ENCODE measurements at places on chromosomes 4 and X.
A peak's percentile ranks its signal among the peaks of the same experiment; 100 is the strongest.

DNA sequence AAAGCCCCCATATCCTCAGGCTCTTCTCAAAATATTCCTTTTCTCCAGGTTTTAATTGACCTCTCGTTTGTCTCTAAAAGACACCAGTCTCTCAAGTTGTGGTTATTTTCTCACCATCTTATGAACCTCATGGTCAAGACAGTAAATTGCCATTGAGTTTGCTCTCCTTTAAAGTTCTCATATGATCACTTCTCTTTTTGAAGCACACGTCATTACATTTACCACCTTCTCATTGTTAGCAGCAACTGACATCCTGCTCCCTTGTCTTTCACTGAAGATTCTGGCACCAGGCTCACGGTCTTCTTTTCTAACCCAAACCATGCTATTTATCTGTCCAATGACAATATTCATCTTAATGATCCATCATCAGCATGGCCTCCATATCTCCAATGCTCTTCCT is 324.2 kb downstream of the TMA16 start:
- DNase-seq: no peak

DNA sequence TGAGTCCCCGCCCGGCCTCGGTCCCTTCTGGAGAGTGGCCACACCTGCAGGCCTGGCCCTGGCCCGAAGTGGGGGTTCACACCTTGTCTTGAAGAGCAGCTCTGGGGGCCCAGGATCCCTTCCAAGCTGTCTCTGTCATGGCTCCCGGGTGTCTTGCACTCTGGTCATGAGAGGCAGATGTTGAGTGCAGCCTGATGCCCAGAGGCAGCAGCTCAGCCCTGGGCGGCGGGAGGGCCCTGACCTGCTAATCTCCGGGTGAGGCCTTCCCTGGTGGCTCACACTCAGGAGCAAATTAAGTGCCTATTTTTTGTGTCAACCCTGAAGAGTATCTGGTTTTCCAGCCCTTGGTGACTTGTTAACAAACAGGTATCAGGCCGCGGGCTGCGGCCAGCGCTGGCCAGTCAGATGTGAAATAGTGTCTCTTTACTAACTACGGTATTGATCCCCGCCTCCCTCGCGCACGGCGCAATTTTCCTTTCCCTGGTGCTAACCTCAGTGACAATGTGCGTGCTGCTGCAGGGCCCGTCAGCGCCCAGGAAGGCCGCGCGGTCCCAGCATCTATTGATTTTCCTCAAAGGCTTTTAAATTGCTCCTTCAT is 24.2 kb downstream of the NKX1-1 start:
- DNase-seq: no peak

- DNase-seq: no peak
These were observed 293.2 kb downstream of the FBXO8 start for GRCh38 chr4:173990126-173990868.

DNA sequence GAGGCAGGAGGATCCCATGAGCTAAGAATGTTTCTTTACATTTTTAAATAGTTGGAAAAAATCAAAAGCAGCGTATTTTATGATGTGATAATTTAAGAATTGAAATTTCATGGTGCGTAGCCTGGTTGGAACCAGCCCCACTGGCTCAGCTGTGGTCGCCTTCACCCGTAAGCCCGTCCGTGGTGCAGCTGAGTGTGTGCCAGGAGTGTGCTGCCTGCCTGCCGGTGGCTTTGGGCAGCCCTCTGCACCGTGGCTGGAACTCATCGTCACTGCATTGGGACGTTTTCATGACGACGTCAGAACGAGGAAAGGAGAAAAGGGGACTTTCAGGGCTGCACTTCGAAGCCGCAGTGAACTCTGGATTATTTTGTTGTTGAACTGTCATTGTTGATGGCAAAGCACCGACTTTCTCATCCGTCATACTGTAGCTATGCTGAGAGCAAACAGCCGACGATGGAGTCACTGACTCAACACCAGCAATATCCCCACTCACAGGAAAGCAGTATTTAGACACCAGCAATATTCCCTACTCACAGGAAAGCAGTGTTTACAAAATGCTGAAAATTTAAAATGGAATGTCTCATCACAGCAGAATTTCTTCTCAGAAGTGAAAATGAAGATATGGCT is 35.1 kb downstream of the PCGF3 start:
- no peak for DNase-seq

GRCh38 chrX:56503941-56504673 is 59.3 kb upstream of the UBQLN2 start:
- peak; percentile 53 for DNase-seq

DNA sequence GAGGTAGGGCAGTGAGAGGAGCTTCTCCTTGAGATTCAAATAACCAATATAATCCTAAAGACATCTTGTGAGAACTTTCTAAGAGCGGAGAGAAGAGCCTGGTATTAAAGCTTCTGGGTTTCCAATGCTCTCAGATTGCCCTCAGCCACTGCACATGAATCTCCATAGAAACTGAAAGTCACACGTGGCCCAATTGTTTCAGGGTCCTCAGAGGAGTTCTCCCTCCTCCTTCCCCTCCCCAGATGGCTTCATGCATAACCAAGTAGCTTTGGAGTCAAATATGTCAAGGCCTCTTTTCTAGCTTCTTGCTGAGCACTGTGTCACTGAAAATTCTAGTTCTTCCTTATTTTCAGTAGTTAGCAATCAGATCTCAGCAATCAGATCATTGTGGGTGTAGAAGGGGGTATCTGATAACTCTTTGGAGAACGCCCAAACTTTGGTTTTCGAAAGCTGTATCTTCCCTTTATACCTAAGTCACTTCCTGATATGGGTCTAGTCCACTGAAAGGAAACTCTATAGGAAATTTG is 2.2 kb downstream of the BTK start:
- DNase-seq: no peak

- no peak for DNase-seq
These were observed 4.3 kb downstream of the PNCK start for GRCh38 chrX:153669174-153669890.

- DNase-seq: no peak
These were observed 84.2 kb downstream of the CNOT6L start for GRCh38 chr4:77734928-77735327.

GRCh38 chr4:14084598-14084997 is 457.1 kb upstream of the BOD1L1 start:
- DNase-seq: no peak

- peak; percentile 87 for DNase-seq
These were observed 420.8 kb upstream of the DIPK2B start for GRCh38 chrX:45621376-45622041.

GRCh38 chr4:24169956-24170355 is 280.1 kb upstream of the PPARGC1A start:
- DNase-seq: no peak

- DNase-seq: no peak
These were observed 24.5 kb downstream of the ELF4 start for GRCh38 chrX:130085551-130086446.

DNA sequence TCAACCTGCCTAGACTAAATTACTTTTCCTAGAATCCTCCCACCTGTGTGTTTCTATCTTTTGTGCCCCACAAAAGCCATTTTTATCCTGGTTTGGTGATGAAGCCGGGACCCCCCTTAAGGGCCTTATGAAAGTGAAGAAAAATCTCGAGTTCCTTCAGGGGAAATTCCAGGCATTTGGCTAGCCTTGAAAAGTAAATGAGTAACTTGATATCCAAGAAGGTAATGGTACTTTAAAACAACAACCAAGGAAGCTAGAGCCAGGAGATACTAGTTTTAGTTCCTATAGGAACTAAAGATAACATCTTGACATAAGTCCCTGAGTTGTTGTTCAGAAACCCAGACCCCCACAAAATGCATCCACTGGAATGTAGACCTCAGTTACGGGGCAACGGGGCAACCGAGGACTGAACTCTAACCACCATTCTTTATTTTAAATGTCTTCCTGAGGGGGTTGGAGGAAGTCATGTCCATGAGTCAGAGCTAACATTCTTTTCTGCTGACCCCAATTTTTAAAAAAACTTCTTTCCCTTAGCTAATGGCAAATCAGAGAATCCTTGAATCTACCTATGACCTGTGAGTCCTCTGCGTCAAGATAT is 73.9 kb downstream of the VCX3A start:
- DNase-seq: no peak

DNA sequence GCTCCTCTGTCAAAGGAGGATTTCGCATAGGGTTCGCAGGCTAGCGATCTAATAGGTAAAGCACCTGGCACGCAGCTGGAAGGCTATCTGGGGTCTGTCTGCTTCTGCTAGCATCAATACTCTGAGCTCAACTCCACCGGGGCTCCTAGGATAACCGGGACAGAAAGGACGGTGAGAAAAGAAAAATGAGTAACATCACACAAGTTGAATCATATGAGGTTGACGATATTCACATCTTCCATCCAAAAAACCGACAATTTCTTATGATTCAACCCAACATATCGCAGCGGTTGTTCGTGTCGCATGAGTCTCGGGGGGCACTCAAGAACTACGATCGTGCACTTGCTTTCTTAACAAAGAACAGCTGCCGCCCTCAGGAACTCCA is 1.8 kb downstream of the PROM1 start:
- no peak for DNase-seq

GRCh38 chr4:148030193-148030873 is 298.4 kb downstream of the ARHGAP10 start:
- no peak for DNase-seq

DNA sequence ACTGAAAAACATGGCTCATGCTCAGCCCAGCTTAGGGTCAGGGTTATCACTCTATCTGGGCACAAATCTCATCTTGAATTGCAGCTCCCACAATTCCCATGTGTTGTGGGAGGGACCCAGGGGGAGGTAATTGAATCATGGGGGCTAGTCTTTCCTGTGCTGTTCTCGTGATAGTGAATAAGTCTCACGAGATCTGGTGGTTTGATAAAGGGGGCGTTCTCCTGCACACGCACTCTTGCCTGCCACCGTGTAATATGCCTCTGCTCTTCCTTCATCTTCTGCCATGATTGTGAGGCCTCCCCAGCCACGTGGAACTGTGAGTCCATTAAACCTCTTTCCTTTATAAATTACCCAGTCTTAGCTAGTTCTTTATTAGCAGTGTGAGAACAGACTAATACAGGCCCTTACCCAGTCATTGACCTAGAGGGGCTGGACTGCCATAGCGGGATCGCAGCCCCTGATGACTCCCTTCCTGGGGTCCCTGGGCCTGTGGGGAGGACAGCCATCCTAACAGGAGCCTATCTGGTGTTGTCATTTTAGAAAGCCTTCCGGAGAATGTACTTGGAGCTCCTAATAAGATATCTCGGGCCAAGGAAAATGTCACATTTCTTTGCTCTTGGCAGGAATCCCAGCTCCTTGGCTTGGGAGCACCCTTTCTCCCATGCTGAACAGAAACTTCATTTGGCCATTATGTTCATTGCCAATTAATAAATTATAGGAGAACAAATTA is 112.6 kb downstream of the PHKA2 start:
- no peak for DNase-seq

- no peak for DNase-seq
These were observed 2.4 kb upstream of the MBTPS2 start for GRCh38 chrX:21837056-21837455.

DNA sequence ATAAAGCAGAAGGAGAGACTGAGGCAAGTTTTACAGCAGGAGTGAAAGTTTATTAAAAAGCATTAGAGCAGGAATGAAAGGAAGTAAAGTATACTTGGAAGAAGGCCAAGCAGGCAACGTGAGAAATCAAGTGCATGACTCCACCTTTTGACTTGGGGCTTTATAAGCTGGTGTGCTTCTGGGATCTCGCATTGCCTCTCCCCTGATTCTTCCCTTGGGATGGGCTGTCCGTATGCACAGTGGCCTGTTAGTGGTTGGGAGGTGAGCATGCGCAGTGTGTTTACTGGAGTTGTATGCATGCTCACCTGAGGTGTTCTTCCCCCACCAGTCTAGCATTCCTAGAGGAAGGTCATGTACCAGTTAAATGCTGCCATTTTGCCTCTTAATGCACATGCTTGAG is 29.1 kb upstream of the C1QTNF7 start:
- DNase-seq: peak; percentile 90

- DNase-seq: peak; percentile 56
These were observed at the start of gene TMPRSS11F for GRCh38 chr4:68129793-68130192. TMPRSS11F (minus strand) TSS chr4:68129869; CDS start chr4:68129820, 49 bp downstream.

GRCh38 chr4:54657551-54658251 is at the start of gene KIT:
KIT (plus strand) TSS chr4:54657957; CDS start chr4:54658015, 58 bp downstream.
- no peak for DNase-seq

DNA sequence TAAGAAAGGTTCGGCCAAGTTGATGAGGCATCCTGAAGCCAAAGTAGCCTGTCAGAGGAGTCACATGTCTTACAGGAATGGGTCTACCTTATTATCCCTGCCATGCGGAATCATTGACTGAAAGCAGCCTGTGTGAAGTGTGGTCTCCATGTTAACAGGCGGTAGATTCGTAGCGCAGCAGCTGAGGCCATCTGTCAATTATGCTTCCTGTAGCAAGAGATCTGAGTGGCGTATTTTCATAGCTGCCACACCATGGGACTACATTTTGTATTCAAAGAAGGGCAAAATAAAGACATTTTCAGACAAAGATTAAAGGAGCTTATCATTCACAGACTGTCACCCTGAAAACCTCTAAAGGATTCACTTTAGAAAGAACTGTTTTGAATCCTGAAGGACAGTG is 11.2 kb upstream of the MED14 start:
- DNase-seq: no peak

GRCh38 chr4:121943941-121944340 is 7.9 kb downstream of the TRPC3 start:
- no peak for DNase-seq

- DNase-seq: no peak
These were observed 252.4 kb upstream of the CPEB2 start for GRCh38 chr4:14749910-14750309.

- DNase-seq: no peak
These were observed 119.0 kb downstream of the ANKRD50 start for GRCh38 chr4:124593494-124593893.

- DNase-seq: no peak
These were observed 966 bp downstream of the PDGFC start for GRCh38 chr4:156970501-156971164.

- no peak for DNase-seq
These were observed 319.3 kb upstream of the PPARGC1A start for GRCh38 chr4:24209131-24209530.

GRCh38 chrX:111892375-111892774 is 16.4 kb downstream of the TRPC5OS start:
- DNase-seq: no peak

GRCh38 chr4:53962516-53963225 is 101.7 kb downstream of the CHIC2 start:
- peak; percentile 60 for DNase-seq

- no peak for DNase-seq
These were observed 239.6 kb downstream of the PARM1 start for GRCh38 chr4:75172551-75172950.

- DNase-seq: no peak
These were observed 593.8 kb downstream of the SPRY1 start for GRCh38 chr4:123990310-123990870.

DNA sequence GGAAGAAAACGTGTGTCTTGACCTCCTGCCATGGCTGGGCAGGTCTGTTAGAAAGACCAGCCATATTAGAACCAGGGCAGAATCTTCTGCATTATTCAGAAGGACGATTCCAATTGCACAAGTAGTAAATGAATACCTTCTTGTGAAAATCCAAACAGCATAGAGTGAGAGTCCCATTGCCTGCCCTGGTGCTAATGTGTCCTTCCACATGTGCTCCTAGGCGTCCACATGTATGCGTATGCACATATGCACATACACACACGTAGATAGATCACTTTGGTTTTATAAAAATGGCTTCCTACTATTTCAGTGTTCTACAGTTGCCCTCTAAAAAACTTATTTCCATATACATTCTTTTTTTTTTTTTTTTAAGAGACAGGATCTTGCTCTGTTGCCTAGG is 10.2 kb upstream of the GRPEL1 start:
- no peak for DNase-seq

- no peak for DNase-seq
These were observed 950.2 kb upstream of the TENM3 start for GRCh38 chr4:181293014-181293413.

All from keratinocyte (primary cell).